ENCODE measurements at places on chromosomes 5 and 9.

DNA sequence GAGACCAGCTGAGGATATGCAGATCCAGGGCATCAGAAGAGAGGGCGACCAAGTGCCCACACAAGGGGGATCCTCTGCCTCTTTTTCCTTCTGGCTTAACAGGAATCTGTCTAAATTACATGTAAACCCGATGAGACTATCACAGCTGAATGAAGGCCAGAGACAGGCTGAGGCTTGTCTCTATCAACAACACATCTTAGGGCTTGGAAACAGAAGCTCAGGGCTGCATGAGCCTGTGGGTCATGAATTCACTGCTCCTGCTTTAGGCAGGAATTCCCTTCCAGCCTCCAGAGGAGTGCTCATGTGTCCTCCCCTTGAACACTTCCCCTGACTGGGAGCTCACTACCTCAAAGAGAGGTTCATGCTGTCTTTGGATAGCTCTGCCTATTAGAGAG lies 106.1 kb upstream of the PHYKPL start:
- DNase-seq: no peak

DNA sequence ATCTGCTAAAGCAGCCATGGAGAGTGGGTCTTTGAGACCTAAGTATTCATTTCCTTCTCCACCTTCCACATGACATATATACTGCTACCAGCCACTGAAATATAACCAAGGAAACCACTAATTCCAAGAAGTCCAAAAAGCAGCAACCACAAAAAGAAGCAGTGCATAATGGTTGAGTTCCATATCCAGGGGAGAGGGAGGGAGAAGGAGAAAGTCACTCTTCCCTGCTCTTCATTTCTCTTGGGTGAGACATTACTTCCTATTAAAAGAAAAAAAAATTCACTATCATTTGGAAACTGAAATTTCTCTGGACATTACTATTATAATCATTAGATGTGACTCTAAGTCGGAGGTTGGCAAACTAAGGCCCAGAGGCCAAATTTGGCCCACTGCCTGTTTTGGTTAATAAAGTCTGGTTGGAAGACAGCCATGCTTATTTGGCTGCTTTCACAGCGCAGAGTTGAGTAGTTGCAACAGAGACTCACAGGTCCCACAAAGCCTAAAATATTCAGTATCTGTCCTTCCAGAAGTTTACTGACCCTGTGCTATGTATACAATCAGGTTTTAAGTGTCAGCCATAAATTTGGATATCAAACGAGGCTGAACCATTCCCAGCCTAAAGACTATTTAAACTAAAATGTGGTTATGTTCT lies 168.6 kb downstream of the MPDZ start:
- no peak for DNase-seq

- DNase-seq: no peak
Observed at GRCh38 chr9:92966518-92966800, 19.1 kb downstream of the FGD3 start.

DNA sequence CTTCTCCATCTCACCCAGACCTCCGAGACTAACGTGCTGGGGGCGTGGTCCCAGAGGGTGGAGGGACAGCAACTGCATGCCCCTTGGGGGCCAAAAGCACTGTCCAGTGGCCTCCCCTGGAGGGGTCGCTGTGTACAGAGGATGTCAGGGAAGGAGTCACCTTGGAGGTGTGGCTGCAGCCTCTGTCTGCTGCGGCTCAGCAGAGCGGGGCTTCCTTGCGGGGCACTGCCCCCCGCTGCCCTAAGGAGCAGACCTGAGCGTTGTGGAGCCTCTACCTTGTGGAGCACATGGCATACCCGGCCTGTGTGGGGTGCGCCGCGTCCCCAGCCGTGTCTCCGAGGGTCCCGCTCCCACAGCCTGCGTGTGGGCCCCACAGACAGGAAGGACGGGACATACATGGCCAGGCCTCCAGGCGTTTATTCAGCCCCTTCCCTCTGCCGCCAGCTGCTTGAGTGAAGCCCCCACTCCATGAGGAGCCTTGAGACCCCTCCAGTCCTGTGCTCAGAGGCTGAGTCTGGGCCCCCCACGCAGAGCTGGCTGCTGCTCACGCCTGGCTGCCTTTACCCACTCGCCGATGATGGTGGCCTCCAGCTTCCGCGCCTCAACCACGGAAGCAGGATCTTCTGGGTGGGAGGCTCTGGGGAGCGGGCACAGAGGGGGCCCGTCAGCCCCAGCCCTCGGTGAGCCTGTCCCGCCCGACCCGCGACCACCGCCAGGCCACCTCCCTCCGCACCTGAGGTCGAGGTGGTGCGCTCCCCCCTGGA lies 4.2 kb downstream of the DPP7 start:
- DNase-seq: no peak

DNA sequence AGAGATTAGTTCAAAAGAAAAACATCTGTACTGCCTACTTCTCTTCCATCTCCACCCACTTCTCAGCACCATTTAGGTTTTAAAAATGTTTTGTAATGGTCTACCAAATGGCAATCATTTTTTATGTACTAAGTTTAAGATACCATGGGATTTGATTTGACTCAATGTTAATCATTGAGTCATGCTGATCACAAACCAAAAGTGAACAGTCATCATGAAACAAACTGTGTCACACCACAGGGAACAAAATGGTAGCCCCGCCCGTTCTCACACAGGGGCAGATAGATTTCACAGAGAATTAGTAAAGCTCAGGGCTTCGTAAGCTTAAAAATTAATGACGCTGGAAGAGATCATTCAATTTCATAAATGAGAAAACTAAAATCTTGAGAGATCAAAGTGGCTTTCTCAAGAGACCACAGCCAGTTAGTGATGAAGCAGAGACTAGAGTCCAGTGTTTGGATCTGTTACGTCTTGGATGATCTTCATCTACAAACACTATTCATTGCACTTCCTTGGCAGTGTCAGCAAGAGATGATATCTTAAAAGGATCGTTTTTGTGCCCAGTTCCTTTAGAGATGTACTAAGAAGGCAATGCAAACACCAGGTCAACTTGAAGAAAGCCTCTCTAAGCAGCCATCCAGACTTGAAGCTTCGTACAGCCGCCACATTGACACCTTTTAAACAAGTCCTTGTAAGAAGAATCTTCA lies 33.9 kb upstream of the TRIO start:
- DNase-seq: no peak

- no peak for DNase-seq
Observed at GRCh38 chr5:34030048-34030447, 13.0 kb downstream of the C1QTNF3 start.

DNA sequence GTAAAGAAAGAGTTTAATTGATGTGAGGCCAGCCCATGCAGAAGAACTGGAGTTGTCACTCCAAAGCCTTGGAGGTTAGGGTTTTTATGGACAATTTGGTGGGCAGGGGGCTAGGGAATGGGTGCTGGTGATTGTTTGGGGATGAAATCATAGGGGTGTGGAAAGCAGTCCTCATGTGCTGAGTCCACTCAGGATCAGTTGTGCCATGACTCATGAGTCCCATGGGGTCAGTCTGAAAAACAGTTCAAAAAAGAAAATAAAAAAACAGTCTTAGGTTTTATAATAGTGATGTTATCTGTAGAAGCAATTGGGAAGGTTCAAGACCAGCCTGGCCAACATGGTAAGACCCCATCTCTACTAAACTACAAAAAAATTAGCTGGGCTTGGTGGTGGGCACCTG lies 162.3 kb downstream of the KDM4C start:
- no peak for DNase-seq

DNA sequence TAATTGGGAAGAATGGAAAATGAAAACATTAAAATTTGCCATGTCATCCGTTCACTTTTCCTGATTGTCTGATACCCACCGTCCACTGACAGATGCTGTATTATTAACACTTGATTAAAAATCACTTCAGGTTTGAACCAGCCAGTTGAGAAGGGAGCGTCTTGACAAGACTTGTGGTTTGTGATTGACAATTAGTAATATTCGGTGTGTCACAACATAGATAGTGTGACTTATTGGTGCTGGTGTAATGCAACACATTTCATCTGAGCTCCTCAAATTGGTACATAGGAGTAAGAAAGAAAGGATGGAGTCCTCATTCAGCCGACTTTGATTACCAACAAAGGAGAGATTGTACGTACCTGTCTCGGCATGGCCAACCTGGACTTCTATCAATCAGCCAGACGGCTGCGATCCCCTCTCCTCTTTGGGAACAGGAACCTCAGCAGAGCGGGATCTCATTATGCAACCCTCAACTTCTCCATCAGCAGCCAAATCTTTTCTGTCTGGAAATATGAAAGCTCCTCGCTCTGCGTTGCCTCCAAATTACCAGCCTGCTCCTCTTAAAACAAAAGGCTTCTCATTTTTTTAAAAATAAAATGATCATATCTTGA lies 211.7 kb upstream of the MVB12B start:
- no peak for DNase-seq

DNA sequence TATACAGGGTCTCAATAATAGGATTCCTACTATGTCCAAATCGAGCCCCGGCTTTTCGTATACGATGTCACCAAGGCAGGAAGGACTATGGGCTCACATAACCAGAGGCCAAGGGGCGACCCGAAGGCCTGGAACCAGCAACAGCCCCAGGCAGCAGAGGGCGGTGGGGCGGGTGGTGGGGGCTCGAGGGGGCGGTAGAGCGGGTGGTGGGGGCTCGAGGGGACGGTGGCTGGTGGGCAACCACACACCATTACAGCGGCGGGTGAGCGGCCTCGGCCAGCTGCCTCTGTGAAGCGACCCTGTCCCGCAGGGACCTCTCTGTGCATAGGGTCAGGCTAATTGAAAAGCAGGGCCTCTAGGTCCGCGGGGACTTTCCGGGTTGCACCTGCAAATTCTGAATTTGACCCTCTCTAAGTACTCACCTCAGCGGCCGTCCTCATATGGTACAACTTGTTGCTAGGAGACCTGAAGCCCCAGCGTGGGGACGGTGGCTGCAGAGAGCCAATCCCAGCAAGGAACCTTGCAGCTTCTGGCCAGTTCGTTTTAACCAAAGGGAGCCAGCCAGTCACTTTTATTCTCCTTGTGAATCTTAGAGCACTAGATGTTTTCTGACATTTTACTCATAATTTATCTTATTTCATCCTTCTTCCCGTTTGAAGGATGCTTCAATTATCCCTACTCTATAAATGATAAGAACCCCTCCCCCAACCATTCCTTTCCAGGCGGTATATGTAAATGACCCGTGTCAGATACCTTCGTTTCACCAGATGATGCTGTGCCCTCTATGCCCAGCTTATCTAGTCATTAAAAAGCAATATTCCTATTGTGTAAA lies at the start of gene NME5:
TSS of gene NME5 (minus strand) at position 480 of the 832 bp plus-strand sequence. CDS start 648 bp downstream, outside the sequence.
- peak; percentile 54 for DNase-seq

- DNase-seq: no peak
Observed at GRCh38 chr5:96149546-96149945, 187.9 kb upstream of the ELL2 start.

DNA sequence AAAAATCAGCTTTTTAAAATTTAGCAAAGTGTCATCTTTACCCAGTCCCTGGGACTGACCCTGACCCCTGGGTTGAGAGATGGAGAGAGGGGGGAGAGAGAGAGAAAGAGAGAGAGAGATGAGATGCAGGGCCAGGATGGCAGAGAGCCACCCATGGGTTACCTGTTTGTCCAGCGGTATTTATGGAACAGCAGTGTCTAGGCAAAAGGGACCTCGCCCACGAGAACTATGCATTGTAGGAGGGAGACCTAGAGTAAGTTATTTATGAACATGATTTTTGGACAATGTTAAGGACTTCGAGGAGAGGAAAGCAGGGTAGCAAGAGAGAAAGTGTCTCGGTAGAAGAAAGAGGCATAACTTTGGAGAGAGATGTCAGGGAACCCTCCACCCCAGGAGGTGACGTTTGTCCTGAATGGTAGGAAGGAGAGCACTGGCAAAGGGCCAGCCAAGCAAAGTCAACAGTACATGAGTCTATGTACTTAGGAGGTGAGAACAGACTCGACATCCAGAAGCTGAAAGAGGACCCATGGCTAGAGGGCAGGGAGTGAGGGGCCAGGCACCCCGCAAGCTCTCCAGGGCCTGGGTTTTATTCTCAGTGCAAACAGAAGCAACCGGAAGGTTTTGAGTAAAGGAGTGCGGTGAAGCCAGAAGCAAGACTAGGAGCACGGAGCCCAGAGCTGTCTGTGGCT lies 30.5 kb upstream of the MSX2 start:
- DNase-seq: no peak

DNA sequence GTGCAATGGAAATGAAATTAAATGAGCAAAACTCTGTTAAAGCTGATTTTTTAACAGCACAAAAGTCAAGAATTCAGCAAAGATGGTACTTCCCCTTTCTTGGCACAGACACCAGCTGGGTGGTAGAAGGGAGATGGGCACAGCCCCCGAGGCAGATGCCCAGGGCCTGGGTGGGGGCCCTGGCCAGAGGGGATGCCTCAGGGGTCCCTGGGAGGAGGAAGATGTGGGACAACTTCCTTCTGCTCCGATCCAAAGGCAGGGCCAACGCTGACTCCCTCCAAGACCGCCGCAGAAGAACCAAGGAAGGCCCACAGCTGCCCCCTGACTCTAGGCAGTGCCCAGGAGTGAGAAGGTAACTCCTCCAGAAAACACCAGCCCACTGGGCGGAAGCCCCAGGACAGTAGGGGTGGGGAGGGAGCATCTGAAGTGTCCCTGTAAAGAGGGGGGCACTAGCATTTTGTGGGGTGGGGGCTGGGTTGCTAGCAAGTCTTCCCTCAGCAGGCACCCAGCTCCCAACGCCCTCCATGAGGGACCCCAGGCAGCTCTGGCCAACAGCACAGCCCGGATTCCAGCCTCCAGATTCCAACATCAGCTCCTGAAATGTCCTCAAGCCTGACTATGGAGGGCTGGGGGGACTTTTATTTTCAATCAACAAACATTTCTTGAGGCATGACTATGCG lies 4.9 kb downstream of the NACC2 start:
- no peak for DNase-seq

GRCh38 chr5:57306359-57306758 lies 132.5 kb downstream of the GPBP1 start:
- DNase-seq: no peak

DNA sequence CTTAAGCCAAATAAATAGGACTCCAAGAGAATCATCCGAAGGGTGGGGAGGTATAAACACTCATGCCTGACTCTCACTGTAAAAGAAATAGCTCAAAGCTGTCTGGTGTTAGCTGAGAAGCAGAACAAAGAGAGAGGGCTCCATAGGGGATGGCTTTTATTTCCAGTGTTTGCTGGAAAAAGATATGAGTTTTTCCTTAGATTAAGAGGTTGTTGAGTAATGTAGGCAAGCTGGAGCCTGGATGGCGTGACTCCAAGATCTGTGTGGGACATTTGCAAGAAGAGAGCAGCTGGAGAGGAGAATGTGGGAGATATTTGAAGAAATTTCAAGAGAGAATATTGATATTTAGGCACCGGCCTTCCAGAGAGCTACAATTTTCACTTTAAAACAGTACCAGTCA lies 793.7 kb upstream of the RGMB start:
- no peak for DNase-seq

GRCh38 chr5:84715091-84715490 lies 330.4 kb upstream of the EDIL3 start:
- DNase-seq: no peak

- no peak for DNase-seq
Observed at GRCh38 chr5:57163553-57164006, 10.3 kb upstream of the GPBP1 start.

GRCh38 chr5:139669662-139670368 lies 21.7 kb downstream of the CXXC5 start:
- DNase-seq: no peak

Data from NCI-H2227 treated with DMSO at 0.1 percent for 48 hours (cell line).